ENCODE measurements at places on chromosomes 11 and 22. TPM values are rescaled to one million over a fixed set of nuclear protein-coding genes. Genes with fewer than 3 reads are reported as not detected.
A peak's percentile ranks its signal among the peaks of the same experiment; 100 is the strongest.

The FGF3 gene
- not detected for total RNA-seq

DNA sequence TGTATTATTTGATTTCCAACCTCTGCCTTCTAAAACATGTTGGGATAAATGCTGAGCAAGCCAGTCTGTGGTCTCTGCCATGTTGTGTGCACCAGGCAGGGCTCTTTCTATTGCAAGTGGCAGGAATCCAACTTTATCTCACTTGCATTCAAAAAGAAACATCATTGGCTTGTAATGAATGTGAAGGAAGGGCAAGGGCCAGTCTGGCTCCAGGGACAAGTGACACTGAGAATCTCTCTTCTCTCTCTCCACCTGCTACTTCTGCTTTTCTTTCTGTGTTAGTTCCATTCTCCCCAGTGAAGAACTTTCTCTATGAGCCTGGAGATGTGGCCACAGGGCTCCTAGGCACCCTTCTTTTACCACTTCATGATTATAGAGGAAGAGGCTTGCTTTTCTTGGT, 329.9 kb upstream of the NCAM1 start:
- no peak for DNase-seq

- DNase-seq, result no peak
Measured at GRCh38 chr11:18063125-18063524, 17.1 kb upstream of the TPH1 start.

The OR10A6 gene
- not detected for total RNA-seq

DNA sequence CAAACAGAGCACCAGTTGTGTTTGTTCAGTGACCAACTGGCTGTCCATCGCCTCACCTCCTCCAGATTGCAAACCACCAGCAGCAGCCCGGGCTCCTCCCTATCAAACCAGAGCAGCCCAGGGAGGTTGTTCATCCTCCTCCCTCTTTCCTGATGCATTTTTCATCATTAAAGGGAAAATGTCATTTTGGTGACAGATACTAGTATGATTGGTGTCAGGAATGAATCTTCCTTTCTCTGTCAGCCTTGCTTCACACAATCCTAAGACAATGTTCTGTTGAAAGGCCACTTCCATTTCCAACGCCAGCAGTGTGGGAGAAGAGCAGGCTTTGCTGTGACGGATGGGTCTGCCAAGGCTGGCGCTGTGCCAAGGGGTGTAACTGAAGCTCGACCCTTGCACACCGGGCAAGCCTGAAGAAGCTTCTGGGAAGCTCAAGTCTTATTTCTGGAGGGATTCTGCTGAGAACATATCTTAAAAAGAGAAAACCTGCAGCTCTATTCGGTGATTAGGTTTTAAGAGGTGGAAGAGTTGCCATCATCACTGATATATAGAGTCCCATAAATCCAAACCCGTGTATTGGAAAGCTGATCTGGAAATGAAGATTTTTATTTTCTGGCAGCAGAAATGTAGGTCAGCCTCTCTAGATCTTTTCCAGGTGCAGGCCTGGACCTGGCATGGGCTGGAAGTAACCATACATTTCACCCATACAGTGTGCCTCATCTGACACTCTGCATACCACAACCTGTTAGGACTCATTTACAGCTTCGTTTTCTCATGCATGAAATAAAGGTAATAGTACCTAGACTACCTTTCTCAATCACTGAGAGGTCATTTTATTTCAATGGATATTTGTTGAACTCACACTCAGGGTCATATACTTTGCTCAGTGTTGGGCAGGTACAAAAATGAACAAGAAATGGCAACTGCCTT, 524.5 kb downstream of the NTM start:
- DNase-seq, result no peak

DNA sequence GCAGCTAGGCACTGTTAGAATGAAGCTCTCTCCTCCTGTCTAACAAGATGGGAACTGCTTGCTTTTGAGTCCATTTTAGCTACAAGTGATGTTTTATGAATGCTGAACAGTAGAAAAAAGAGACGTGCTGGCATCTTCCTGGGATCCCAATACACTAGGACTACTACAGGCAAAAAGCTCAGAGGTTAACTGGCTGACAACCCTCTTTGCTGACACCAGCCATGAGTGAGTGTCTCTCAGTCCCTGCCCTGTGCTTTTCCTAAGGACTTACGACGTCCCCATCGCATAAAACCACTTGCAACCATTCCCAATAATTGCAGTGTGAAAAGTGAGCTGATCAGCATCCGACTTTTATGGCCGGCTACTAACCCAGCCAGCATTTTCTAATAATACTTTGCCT, 213.5 kb downstream of the NTM start:
- DNase-seq, result no peak

The SLC7A4 gene
- total RNA-seq, result 1.9 TPM

The SHANK3 gene
- 8.2 TPM for total RNA-seq

DNA sequence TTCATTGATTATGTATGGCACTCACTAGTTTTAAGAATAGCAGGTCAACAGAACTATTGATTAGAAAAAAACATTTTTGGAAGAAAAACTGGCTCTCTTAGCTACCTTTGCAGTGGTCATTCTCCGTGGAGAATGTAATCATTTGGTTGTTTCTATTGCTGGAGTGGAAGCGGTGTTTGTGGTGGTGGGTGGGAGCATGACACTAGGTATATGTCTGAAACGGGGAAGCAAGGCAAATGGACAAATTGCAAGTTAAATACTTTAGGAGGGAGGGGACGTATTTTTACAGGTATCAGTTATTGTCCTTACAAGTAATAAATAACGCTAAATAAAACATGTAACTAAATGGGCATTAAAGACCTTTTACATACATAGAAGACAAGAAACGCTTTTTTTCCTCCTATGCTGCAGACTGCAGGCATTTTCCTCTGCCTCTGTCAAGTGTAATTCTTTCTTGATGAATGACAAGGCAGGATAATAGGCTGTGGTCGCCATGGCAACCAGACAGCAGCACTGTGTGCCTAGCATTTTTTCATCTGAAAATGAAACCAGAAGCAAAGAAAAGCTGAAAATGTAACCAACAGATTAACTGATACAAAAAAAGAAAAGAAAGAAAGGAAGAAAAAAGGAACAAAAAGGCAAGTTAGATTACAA, 46.2 kb downstream of the BLID start:
- DNase-seq, result peak; percentile 70

- DNase-seq, result no peak
Measured at GRCh38 chr11:75760710-75761493, 7.7 kb upstream of the DGAT2 start.

DNA sequence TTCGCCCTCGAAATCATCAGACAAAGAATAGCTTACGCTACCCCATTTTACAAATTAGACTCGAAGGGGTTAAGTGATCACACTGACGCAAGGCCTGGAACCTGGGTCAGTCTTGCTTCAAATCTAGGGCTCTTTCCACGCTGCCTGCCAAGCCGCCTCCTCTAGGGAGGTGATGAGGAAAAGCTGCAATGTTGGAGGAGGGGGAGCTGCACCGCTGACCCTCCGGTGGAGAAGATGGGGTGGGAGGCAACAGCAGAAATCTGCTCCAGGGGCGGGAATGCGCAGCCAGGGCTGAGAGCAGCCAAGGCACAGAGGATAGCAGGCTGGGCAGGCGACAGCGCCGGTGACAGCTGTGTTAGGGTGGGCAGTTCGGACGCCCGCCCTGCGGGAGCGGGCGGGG, 595 bp downstream of the SYVN1 start:
- DNase-seq, result no peak

DNA sequence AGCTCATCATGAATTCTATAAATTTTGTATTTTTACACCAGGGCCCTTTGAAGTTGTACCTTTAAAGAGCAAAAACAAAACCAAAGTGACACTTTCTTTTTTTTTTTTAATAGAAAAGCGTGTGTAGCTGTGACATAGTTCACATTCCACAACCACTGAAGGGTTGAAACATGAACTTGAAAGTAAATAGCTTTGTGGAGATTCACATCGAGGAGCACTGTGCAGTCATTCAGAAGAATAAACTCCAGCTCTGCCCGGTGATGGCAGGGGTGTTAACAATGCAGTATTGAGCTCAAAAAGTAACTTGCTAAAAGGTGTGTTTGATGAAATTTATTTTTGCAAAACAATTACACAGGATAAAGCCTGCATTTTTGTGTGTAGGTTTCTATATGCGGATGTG, 1166.2 kb downstream of the TBC1D22A start:
- DNase-seq, result peak; percentile 21

DNA sequence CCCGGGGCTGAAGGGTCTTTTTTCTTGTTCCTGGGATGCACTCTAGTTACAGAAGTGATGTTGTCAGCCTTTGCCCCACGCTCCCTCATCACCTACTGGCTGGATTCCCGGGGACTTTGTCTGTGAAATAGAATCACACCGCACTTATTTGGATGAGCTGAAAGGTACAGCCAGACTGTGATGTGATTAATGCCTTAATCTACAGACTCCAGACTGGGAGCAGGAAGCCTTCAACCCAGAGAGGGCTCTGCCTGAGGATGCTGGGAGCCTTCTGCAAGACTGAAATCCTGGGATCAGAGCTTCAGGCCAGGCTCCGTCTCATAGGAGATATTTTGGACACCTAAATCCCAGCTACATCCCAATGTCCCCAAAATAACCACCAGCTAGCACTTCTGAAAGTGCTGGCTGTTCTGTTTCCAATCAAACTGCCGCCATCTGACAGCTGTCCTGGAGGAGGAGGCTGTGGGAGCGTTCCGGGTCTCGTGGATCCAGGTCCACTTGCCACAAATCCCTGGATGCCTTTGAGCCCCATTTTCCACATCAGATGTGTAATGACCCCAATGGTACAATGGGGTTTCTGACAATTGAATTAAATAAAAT, 688.5 kb downstream of the TBC1D22A start:
- no peak for DNase-seq

The SCUBE1 gene
- total RNA-seq, result 0.16 TPM

The CRYBA4 gene
- total RNA-seq, result not detected

The PKP3 gene
- total RNA-seq, result 0.43 TPM

DNA sequence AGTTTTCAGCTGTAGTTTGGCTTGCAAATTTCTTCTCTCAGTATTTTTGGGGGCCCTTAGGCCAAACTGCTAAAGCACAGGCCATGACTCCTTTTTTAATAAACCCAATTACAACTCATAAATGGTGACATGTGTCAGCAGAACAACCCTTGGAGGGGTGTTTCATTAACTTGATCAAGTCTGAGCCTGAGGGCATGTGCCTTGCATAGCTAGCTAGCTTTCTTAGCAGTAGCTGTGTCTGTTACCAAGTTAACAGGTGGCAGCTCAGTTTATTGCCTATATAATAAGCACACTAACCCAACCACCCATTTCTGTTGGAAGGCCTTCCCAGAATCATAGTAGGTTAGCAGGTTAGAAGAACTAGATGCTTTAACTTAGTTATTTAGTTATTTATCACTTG, 950.3 kb upstream of the CCDC90B start:
- no peak for DNase-seq

DNA sequence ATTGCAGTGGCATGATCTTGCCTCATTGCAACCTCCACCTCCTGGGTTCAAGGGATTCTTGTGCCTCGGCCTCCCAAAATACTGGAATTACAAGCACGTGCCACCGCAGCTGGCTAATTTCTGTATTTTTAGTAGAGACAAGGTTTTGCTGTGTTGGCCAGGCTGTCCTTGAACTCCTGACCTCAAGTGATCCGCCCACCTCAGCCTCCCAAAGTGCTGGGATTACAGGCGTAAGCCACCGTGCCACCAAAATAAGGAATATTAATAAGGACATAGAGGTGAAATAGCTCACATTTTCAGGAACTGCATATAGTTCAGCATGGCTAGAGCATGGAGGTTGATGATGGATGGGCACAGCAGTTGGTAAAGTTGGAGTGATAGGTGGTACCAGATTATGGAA, 21.4 kb downstream of the ARHGEF12 start:
- no peak for DNase-seq

The LRRN4CL gene
- 1.5 TPM for total RNA-seq

- DNase-seq, result no peak
Measured at GRCh38 chr22:23751441-23751996, 607 bp upstream of the ZNF70 start.

Measured in right atrium auricular region (tissue), 2 donors.